Activated T-helper 1 cell treated with anti-CD3 and anti-CD28 coated beads, Interleukin-12 subunit alpha, Interleukin-12 subunit beta, Interleukin-2, Interleukin-4 antibody, amounts not matched to agents 30 ng/mL and 10 ng/mL and 1 ng/mL, durations not matched to agents 14 hours and 24 hours and 36 hours (primary cell): ENCODE measurements at places on chromosomes 3 and 15. TPM values are rescaled to one million over a fixed set of nuclear protein-coding genes. Genes with fewer than 3 reads are reported as not detected.

- no peak overlapping the region for H3K4me3 ChIP-seq
- peaks cover 7% of the 10 kb centered on the region for H3K4me1 ChIP-seq
- no peaks in the 10 kb centered on the region for H3K36me3 ChIP-seq
- no peak overlapping the region for H3K27ac ChIP-seq
- peaks cover 3% of the 10 kb centered on the region for H3K27me3 ChIP-seq
Observed at GRCh38 chr15:82113106-82113715, 67.4 kb upstream of the MEX3B start.

DNA sequence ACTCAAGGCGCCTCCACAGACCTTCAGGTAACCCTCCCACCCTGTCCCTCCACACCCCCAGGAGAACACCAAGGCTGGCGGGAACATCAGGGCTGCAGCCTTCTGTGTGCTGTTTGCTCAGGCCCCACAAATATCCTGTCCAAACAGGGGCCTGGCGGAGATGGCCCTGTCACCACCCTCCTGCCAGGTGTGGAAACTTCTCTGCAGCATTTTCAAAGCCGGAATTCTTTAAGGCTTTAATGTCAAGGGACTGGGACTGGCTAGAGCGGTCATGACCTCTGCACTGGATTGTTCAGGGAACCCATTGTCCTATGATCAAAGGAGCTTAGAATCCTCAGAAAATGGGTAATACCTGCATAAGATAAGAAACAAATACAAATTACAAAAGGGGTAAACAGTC is 46.6 kb downstream of the FBLN2 start:
- H3K36me3 ChIP-seq: no peaks in the 10 kb centered on the region
- no peak overlapping the region for H3K27ac ChIP-seq
- no peak for DNase-seq
- H3K27me3 ChIP-seq: peaks cover 9% of the 10 kb centered on the region

DNA sequence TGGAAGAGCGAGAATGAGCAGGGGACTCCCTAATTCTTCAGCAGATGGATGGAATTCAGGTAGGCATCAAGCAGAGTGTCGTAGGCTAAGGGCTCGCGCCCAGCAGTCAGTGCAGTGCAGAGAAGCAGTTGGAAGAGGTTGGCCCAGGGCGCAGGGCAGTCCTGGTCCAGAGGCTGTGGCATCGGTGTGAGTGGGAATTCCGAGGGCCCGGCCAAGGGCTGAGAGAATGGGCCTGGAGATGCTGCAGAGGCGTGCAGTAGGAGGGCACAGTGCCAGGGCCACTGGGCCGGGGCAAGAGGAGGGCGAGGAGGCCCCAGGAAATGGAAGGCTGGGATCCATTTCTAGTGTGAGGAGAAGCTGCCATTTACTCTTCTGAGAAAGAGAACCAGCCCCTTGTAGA is 74.4 kb downstream of the AAGAB start:
- no peak overlapping the region for H3K4me3 ChIP-seq
- H3K27ac ChIP-seq: peak overlapping the region; percentile 80
- H3K4me1 ChIP-seq: peaks cover 41% of the 10 kb centered on the region
- no peak for DNase-seq
- H3K27me3 ChIP-seq: no peaks in the 10 kb centered on the region

GRCh38 chr3:102068327-102068726 is 219.0 kb downstream of the NFKBIZ start:
- peak overlapping the region; percentile 4 for H3K27ac ChIP-seq
- H3K4me1 ChIP-seq: peaks cover 16% of the 10 kb centered on the region

- no peaks in the 10 kb centered on the region for H3K36me3 ChIP-seq
- no peaks in the 10 kb centered on the region for H3K27me3 ChIP-seq
- H3K4me3 ChIP-seq: no peak overlapping the region
- no peak for DNase-seq
- H3K4me1 ChIP-seq: peaks cover 4% of the 10 kb centered on the region
Observed at GRCh38 chr3:25899352-25900101, 109.6 kb downstream of the OXSM start.

GRCh38 chr15:69653846-69654245 is 201.2 kb downstream of the RPLP1 start:
- peaks cover 7% of the 10 kb centered on the region for H3K27me3 ChIP-seq
- no peak overlapping the region for H3K27ac ChIP-seq
- no peak overlapping the region for H3K4me3 ChIP-seq

DNA sequence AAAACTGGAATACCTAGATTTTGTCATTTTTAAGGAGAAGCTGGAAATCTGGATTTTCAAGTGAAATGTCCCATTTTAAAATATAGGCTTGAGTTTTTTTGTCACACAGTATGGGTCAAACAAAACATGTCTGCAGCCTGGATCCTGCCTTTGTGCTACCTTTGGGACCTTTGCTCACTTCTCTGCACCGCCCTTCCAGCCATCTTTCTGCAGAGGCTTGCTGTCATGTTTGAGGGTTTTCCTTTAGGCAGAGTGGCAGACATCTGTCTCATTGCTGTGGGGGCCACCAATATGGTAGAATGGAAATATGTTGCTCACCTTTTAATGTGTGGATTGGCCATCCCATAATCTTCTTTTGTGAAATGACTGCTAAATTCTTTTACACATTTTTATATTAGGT is 136.3 kb downstream of the EEFSEC start:
- no peaks in the 10 kb centered on the region for H3K27me3 ChIP-seq
- H3K4me3 ChIP-seq: no peak overlapping the region
- no peak overlapping the region for H3K27ac ChIP-seq
- DNase-seq: no peak
- peaks cover 9% of the 10 kb centered on the region for H3K4me1 ChIP-seq

EBLN2 gene
- 8.4 and 9.6 TPM in 2 replicates for total RNA-seq

FEZF2 gene
- total RNA-seq: not detected in 2 replicates

GRCh38 chr3:49512781-49513355 is 41.4 kb upstream of the BSN start:
- H3K4me3 ChIP-seq: no peak overlapping the region
- DNase-seq: no peak
- peaks cover 5% of the 10 kb centered on the region for H3K4me1 ChIP-seq

DNA sequence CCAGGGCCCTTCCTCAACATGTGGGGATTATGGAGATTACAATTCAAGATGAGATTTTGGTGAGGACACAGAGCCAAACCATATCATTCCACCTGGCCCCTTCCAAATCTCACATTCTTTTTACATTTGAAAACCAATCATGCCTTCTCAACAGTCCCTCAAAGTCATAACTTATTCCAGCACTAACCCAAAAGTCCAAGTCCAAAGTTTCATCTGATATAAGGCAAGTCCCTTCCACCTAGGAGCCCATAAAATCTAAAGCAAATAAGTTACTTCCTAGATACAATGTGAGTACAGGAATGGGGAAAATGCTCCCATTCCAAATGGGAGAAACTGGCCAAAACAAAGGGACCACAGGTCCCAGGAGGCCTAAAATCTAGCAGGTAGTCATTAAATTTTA is 309.5 kb upstream of the SLITRK3 start:
- H3K4me1 ChIP-seq: no peaks in the 10 kb centered on the region
- H3K36me3 ChIP-seq: no peaks in the 10 kb centered on the region
- H3K27me3 ChIP-seq: no peaks in the 10 kb centered on the region
- no peak for DNase-seq
- no peak overlapping the region for H3K27ac ChIP-seq

BNC1 gene
- total RNA-seq: not detected in 2 replicates

GRCh38 chr3:45140141-45140769 is 5.9 kb downstream of the CDCP1 start:
- H3K4me3 ChIP-seq: no peak overlapping the region
- peaks cover 13% of the 10 kb centered on the region for H3K4me1 ChIP-seq
- no peaks in the 10 kb centered on the region for H3K36me3 ChIP-seq
